Small intestine (tissue), 16 donors: ENCODE measurements at places on chromosomes 4 and X.
A peak's percentile ranks its signal among the peaks of the same experiment; 100 is the strongest.

GRCh38 chr4:184171011-184171410, 46.7 kb downstream of the ENPP6 start:
- no peak overlapping the region for H3K27ac ChIP-seq
- no peak for DNase-seq
- no peaks in the 10 kb centered on the region for H3K36me3 ChIP-seq
- H3K27me3 ChIP-seq = no peaks in the 10 kb centered on the region
- no peaks in the 10 kb centered on the region for H3K4me1 ChIP-seq

DNA sequence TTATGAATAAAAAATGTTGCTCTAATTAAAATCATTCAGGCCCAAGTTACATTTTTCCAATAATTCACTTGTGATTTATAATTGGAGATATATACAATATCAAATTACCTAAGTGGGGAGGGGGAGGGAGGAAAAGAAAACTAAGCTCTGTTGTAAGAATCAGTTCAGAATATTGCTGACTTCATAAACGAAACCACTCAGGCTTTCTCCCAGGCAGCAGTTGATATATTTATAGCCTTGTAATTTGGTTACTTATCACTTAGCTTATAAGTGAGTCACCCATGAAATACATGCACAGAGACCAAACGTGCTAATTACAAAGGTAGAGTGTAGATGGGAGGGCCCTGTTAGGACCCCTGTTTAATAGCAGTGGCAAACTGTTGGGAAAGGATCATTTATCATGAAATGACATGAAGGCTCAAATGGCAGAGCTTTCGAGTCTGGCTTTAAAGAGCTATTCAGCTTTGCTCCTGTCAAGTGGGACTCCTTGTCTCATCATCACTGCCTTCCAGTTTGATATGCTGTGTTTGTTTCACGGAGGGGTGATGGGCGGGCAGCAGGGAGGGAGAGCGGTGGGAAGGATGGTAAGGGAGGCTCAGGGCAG, 105.6 kb upstream of the PGRMC2 start:
- peak; percentile 63 for DNase-seq
- no peaks in the 10 kb centered on the region for H3K27me3 ChIP-seq
- H3K36me3 ChIP-seq = no peaks in the 10 kb centered on the region
- no peaks in the 10 kb centered on the region for H3K4me1 ChIP-seq
- no peak overlapping the region for H3K4me3 ChIP-seq

- H3K27ac ChIP-seq = no peak overlapping the region
- H3K36me3 ChIP-seq = no peaks in the 10 kb centered on the region
- no peak for DNase-seq
- no peak overlapping the region for H3K4me3 ChIP-seq
- no peaks in the 10 kb centered on the region for H3K4me1 ChIP-seq
- H3K27me3 ChIP-seq = peaks cover 5% of the 10 kb centered on the region
These were observed 19.0 kb upstream of the ACSL1 start for GRCh38 chr4:184844742-184845141.

DNA sequence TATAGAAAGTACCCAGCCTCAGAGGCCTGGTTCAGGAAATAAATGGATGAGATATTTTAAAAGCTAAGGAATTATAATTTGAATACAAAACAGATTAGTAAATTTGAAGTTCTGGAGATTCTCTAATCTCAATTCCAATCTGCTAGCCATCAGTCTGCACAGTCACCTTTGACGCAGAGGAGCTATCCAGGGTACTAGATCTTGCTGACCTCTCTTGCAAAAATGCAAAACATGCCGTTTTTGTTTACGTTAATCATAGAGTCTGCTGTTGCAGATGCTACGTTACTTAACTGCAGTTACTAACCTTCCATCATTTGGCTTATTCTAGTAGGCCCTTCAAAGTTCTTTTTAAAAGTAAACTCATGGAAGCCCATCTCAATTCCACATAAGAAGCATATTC, 10.4 kb downstream of the CCSER1 start:
- no peak overlapping the region for H3K4me3 ChIP-seq

- no peak overlapping the region for H3K27ac ChIP-seq
- H3K27me3 ChIP-seq = no peaks in the 10 kb centered on the region
These were observed 49.7 kb downstream of the CORIN start for GRCh38 chr4:47788126-47788525.

DNA sequence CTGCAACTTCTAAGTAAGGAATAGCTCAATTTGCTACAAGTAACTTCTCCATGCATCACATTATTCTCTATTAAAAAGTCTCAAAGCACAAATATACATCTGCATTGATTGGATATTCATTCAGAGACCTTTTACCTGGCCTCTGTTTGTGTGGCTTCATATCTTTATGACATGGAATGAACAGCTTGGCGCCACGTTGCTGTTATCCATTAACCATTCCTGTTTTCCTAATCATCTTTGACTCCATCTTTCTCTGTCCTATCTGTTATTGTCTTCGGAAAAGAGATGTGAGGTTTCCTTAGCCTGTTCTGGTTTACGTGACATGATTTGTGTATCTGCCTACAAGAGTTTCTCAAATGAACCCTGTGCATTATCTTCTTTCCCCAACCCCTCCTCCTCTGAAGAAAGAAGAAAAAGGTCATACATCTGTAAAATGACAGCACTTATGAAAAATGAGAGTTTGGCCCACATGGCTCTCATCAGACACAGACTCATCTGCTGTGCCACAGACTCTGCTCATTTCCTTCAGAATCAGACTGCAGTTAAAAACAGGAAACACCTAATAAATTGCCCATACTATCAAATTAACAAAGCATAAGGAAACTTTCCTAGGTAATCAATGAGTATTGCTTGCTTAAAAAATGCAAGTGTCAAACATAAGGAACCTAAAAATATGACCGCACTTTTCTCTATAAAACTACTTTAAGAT, 347.6 kb upstream of the FAM241A start:
- peak; percentile 22 for DNase-seq
- no peak overlapping the region for H3K27ac ChIP-seq
- no peaks in the 10 kb centered on the region for H3K27me3 ChIP-seq
- H3K4me1 ChIP-seq = no peaks in the 10 kb centered on the region

- no peak for DNase-seq
- no peak overlapping the region for H3K4me3 ChIP-seq
- no peak overlapping the region for H3K27ac ChIP-seq
- H3K27me3 ChIP-seq = peaks cover 4% of the 10 kb centered on the region
- H3K36me3 ChIP-seq = no peaks in the 10 kb centered on the region
- no peaks in the 10 kb centered on the region for H3K4me1 ChIP-seq
These were observed 36.9 kb upstream of the PROM1 start for GRCh38 chr4:16120720-16121119.

DNA sequence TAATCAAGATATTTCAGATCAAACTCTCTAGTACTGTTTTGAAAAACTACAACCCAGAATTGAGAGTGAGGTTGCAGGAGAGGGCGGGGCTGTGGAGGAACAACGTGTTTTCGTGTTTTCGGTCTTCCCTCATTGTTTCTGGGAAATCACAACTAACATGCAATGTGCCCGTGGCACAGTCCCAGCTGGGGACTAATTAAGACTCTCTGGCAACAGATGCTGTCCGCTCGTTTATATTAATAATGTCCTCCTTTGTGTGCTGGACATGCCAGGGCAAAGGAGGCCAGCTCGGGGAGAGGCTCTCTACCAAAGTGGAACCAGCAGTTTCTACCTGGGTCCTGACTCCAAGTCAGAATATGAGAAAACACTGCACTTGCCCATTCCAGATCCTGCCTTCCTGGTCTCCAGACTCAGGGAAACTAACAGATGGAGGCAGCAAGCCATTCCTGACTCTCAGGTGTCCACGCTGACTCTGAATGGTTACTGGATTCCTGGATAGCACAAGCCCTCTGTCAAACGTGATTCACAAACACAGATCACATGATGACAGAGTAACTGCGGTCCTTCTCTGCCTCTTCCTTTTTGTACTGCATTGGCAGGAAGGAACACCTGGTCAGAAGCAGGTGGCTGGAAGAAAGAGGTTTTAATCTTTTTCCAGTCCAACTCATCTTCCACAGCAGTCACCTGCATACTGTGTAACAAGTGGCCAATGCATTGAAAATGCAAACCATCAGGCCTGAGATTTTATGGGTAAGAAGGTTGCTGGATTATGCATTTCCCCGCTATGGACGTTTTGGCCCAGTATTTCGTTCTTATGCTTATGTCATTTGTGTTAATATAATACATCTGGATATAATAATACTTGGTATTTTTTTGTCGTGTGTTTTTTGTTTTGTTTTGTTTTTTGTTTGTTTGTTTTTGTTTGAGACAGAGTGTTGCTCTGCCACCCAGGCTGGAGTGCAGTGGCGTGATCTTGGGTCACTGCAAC, 65.0 kb downstream of the COQ2 start:
- H3K4me1 ChIP-seq = no peaks in the 10 kb centered on the region
- peak; percentile 35 for DNase-seq
- H3K27ac ChIP-seq = no peak overlapping the region
